ENCODE measurements at places on chromosomes 5 and 9.

DNA sequence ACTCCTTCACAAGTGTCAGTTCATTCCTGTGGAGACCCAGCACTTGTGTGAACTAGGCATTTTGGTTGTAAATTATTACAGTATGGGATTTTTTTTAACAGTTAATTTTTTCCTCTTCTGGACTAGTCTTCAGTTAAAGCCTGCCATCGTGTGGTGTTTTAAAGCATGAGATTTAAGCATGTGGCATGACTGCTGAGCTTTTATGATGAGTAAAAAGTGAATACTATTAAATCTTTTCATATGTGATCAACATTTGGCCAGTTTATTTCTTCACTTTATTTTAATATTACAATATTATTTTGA, 25.0 kb downstream of the LMNB1 start:
- DNase-seq, result peak; percentile 34

DNA sequence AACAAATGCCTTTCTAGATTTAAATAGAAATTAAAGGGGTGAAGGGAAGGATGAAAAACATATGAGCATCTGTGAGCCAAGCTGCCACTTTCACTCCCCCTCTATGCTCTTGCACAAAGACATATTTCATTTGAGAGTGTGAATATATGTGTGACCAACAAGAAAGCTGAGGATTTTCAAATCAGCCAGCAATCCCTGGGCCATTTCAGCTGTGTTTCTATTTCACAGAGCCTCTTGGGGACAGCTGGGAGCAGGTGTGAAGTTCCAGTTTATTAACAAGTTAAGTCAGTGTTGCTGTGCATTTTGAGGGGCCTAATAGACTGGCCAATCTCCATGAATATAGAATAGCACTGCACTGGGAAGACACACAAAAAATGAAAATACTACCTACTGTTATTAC, 248.7 kb upstream of the RGMB start:
- DNase-seq, result no peak

DNA sequence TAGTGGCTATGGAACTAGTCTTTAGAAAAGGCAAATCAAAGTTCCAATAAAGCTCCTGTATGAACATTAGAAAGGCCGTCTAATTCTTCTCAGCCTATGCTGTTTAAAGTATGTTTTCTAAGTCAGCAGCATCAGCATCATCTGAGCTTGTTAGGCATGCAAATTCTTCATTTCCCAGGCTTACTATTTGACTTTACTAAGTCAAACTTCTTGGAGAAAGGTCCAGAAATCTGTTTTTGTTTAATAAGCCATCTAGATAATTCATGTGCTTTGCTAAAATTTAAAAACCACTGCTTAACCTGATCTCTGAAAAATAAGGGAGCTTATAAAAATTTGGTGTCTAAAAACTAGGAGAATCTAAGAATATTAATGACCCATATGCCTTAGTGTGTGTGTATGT, 200.2 kb upstream of the SGCD start:
- no peak for DNase-seq

GRCh38 chr5:142545650-142546322, 140.1 kb downstream of the FGF1 start:
- no peak for DNase-seq

GRCh38 chr5:125214080-125214479, 467.6 kb upstream of the ZNF608 start:
- DNase-seq, result no peak

- no peak for DNase-seq
Observed at GRCh38 chr5:72191404-72191803, 84.1 kb downstream of the MAP1B start.

DNA sequence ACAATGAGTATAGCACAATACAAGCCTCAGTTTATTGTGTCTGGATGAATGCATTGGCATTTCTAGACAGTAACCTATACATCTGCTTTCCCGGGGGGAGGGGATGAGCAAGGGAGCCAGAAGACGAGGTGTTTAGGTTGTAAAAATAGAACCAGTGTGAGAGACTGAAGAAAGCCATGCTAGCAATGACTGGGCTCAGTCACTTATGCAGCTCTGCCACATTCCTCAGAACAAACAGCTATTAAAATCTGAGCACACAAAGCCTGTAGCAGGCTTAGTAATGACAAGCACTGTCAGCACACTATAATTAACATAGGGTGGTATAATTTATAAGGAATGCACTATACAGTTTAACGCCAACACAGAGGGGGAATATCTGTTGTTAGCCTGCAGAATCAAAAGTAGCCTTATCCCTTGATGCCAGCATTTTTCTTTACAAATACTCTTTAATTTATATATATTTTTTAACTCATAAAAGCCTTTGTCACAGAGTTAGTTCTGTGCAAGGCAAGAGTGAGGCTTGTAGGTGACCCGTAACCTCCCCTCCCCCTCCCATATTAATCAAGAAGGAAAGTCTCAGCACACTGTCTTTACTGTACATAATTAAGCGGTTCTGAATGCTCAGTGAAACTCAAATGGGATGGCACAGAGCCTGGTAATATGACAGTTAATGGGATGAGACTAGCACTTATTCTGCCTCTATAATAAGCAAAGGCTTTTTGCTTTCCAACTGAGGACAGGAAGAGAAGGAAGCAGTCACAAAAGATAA, 295.4 kb downstream of the CSNK1G3 start:
- no peak for DNase-seq

- peak; percentile 48 for DNase-seq
Observed at GRCh38 chr5:155943516-155944407, 383.2 kb upstream of the SGCD start.

DNA sequence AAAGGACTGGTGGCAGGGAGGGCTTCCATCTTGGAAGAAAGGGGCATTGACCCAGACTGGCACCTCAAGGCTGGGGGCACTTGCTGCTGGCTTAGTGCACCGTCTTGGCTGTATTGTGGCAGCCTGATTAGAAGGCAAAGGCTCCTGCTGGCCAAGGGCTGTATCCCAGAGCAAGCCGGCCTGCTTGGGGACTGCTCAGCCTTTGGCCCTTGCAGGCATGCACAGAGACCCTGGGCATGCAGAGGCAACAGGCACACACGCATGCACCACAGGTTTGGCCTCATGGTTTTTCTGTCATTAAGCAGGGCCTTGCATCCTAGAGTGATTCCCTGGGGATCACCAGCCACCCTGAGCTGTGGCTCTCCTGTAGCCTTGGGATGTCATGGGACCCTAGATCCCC, 29.0 kb downstream of the PITX1 start:
- DNase-seq, result no peak

GRCh38 chr5:756865-757345, 27.6 kb downstream of the ZDHHC11B start:
- DNase-seq, result no peak

- peak; percentile 17 for DNase-seq
Observed at GRCh38 chr5:79396265-79396664, 117.7 kb downstream of the HOMER1 start.

DNA sequence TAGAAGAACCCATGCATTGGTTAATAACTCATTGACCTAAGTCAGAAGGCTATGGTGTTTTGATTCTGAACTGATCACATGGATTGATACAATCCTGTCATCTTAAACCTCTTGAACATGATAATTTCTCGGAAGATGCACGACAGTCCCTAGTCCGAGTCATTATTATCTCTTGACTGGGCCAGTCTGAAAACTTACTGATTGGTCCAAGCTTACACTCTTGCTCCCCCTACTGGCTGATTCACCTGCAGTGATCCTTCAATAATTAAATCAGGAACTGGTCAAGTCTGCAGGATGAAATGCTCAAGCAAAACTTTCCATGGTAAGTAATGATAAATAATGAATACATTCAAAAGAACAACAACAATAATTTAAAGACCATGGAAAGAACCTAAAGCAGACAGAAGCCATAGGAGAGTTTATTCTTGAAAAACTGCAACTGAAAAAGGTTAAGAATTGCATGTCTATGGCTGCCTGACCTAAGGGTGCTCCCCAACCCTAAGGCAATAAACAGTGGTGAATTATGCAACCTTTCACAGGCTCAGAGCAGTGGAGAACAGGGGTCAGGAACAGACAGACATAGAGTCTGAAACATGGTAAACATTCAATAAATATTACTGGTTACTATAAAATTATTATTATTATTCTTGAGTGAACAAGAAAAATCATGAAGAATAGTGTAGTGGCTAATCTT, 79.3 kb downstream of the BRINP1 start:
- peak; percentile 70 for DNase-seq

GRCh38 chr5:151904127-151904526, 20.5 kb downstream of the GLRA1 start:
- DNase-seq, result no peak

- DNase-seq, result no peak
Observed at GRCh38 chr5:67426961-67427849, 230.6 kb upstream of the CD180 start.

- no peak for DNase-seq
Observed at GRCh38 chr5:158739951-158740757, 359.6 kb downstream of the EBF1 start.

DNA sequence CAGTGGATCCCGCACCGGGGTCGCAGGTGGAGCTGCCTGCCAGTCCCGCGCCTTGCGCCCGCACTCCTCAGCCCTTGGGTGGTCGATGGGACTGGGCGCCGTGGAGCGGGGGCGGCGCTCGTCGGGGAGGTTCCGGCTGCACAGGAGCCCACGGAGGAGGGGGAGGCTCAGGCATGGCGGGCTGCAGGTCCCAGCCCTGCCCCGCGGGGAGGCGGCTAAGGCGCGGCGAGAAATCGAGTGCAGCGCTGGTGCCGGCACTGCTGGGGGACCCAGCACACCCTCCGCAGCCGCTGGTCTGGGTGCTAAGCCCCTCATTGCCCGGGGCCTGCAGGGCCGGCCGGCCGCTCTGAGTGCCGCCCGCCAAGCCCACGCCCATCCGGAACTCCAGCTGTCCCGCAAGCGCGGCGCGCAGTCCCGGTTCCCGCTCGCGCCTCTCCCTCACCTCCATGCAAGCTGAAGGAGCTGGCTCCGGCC, 120.6 kb upstream of the MEF2C start:
- no peak for DNase-seq

DNA sequence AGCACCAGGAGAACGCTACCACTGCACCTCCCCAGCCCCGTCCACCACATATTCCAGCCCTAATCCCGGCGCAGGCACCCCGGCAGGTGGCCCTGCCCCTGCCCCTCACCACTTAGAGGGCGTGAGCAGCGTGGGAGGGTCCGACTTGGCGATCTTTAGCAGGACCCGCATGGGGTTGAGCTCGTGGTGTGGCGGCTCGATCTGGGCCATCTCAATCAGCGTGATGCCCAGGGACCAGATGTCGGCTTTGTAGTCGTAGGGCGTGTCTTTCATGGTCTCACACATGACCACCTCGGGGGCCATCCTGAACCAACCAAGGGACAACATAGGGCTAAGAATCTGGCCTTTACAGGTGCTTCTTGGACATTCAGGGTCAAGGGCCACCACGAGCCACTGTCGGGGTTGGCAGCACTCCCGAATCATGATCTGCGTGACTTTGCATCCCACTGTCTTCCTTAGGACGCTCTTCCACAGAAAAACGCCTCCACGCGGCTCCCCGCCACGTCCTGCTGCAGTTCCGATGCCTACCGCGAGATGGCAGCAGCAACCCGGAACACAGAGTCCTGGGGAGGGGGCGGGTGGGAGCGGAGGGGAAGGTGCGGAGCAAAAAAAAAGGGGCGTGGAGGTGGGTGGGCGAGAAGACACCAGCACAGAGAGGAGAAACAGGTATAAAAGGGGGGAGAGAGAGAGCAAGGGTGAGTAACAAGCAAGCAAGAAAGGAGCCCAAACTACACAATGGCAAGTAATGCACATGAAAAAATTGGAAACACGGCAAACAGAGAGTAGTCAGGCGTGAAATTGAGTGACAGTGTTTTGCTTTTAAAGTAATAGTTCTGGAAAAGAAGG, 81.3 kb downstream of the STK10 start:
- DNase-seq, result peak; percentile 13

GRCh38 chr9:131986576-131986975, 93.1 kb downstream of the MED27 start:
- no peak for DNase-seq
